ENCODE measurements at places on chromosomes 6 and 20.

DNA sequence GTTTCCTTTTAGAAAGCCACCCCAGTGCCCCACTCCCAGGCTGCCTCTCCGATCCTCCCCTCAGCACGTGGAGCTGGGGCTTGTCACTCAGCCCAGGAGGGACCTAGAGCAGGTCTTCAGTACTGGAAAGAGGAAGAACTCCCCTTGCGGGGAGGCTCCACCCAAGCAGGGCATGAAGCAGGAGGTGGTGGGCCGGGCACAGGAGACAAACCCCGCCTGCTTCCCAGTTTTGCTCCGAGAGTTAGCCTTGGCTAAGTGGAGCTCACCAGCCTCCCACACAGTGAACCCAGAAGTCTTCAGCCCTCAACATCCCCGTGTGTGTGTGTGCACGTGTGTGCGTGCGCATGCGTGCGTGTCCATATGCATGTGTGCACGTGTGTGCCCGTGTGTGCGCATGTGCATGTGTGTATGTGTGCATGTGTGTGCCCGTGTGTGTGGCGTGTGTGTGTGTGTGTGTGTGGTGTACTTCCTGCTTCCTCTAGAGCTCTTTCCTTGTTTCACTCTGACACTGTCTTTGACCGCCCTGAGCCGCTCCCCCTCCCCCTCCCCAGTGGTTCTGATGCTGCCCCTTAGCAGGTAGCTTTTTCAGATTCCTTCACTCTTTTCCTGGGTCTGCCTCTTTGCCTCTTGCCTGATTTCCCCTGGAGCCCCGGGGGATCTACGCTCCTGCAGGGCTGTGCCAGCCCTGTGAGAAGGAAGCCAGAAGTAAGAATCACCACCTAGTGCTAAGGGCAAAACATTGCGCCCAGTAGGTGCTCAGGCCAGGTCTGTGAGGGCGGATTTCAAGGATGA lies 239.8 kb downstream of the CDC5L start:
- DNase-seq = no peak

DNA sequence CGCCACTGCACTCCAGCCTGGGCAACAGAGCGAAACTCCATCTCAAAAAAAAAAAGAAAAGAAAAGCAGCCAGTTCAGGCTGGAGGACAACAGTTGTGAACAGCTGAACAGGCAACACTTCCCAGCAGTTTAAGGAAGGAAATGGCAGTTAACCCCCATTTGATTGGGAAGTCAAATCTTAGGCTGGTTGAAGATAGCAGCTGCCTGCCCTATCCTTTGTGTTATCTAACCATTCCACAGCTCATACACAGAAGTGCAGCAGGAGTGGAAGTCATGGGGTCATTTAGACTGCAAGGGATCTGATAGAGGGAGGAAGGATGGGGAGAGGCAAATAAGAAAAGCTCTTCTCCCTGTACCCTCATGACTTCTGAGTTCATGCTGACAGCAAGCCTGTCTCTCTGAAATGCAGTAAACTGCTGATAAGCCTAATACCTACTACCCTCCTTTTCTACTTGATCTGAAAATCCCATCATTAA lies 35.3 kb downstream of the KCTD20 start:
- no peak for DNase-seq

DNA sequence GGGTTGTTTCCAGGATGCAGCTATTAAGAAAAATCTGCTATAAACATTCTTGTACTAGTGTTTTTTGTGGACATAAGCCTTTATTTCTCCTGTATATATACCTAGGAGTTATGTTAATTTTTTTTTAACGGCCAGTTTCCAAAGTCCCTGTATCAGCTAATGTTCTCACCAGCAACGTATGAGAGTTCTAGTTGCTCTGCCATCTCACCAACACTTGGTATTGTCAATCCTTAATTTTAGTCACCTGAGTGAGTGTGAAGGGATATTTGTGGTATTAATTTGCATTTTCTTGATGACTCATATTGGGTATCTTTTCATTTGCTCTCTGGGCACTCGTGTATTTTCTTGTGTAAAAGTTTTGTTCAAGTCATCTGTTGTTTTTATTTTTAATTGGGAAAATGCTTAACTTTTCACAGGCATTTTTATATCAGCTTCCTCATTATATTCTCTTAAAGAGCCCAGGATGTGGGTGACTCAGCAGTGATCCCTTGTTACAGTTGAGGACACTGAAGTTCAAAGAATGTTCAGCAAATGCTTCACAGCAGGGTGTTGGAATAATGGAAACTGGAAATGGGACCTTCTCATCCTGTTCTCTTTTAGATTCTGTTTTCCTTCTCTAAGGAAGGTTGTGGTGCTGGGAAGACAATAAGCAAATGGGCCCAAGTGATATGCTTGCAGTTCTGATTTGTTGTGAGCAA lies 211.7 kb upstream of the PRND start:
- DNase-seq = no peak

DNA sequence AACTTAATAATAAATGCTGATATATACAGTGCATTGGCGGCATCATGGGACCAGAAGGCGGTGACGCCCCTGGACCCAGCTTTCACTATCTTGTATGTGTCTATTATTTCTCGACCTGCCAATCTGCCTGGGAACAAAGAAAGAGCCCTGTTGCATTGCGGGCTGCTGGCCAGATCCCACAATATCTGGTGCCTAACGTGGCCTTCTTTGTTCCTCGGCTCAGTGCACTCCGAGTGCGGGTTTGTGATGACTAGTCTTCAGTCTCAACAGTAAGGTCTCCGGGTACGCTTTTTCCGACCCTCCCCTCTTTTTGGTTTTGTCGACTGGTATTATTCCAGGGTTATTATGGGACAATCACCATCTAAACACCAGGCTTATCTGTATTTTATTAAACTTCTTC lies 291.5 kb downstream of the TBC1D32 start:
- no peak for DNase-seq

DNA sequence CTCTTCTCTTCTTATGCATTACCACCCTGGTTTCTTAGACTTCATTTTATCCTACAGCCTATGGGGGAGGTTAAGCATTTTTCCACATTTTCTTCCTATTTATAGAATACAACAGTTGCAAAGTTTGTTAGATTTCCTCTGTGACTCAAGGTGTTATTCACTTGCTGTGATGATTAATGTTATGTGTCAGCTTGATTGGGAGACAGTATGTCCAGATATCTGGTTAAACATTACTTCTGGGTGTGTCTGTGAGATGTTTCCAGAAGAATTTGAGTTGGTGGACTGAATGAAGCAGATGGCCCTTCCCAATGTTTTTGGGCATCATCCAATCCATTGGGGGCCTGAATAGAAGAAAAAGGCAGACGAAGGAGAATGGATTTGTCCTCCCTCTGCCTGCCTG lies 131.3 kb downstream of the C6orf118 start:
- no peak for DNase-seq
